ENCODE measurements at places on chromosomes 16 and 17. TPM values are rescaled to one million over a fixed set of nuclear protein-coding genes. Genes with fewer than 3 reads are reported as not detected.

GRCh38 chr16:16073891-16074881 is 124.8 kb downstream of the ABCC1 start:
- peak; percentile 95 for DNase-seq

DNA sequence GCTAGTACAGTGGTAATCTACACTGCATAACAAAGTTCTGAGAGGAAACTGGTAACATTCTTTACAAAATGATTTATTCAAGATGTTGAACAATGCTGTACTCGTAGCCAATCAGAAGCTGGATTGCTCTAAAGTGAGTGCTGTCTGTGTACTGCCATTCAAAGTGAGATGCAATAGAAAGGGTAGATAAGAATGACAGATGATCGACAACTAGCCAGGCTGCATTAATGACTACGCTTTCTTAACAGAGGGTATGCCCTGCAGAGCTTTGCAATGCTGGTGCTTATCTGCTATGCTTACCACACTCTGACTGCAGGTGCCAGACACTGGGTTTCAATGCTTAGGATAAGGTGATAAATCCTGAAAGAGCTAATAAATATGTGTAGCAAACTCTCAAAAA is 46.1 kb upstream of the SLC25A19 start:
- DNase-seq = no peak

Gene MYL11
- total RNA-seq = not detected

- no peak for DNase-seq
Measured at GRCh38 chr17:38605841-38606645, at the start of gene SRCIN1. SRCIN1 (minus strand) TSS chr17:38605952; CDS start chr17:38605705, 247 bp downstream.

Gene KCNJ16
- 0.73 TPM for total RNA-seq

Gene SLC5A10
- 0.14 TPM for total RNA-seq

DNA sequence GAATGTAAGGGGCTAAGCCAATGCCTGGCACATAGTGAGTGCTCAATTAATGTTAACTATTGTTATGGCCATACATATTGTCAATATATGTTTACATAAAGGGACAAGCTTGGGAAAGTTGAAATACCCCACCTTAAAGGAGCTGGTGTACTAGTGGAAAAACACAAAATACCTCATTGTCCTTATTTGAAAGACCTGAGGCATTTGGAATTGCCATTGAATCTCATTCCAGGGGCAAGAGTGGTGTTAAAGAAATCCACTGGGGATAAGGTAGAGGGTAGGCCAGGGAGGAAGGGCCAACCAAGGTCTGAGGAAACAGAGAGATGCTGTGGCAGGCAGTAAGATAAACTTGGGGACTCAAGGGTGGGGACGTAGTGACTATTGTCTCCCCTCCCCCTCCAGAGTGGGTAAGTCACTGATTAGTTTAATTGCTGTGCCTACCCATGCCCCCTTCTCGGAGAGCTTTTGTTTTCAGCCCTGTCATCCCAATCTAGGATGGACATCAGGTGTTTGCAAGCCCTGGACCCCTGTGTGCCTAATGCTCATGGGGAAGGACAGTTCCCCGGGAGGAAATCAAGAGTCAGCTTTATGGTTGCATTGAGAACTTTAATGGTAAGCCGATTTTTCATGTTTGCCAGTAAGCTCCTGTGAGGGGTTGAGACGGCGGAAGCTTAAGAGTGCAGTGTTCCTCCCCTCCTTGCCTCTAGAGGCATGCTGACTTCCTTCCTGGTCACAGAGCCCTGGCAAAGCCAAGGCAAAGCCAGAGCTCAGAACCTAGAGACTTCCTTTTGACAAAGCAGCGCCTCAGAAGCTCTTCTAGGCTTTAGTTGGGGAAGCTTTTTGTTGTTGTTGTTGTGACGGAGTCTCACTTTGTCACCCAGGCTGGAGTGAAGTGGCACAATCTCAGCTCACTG is 2.5 kb upstream of the HEATR9 start:
- no peak for DNase-seq

Gene SEPTIN12
- 4.4 TPM for total RNA-seq

- DNase-seq = no peak
Measured at GRCh38 chr17:76036497-76037261, 9.6 kb upstream of the EVPL start.

Gene SLC13A5
- total RNA-seq = 13.2 TPM

Gene ADGRG3
- total RNA-seq = not detected

Gene G6PC1
- total RNA-seq = not detected

GRCh38 chr17:8618825-8619224 is 11.7 kb downstream of the MYH10 start:
- no peak for DNase-seq

DNA sequence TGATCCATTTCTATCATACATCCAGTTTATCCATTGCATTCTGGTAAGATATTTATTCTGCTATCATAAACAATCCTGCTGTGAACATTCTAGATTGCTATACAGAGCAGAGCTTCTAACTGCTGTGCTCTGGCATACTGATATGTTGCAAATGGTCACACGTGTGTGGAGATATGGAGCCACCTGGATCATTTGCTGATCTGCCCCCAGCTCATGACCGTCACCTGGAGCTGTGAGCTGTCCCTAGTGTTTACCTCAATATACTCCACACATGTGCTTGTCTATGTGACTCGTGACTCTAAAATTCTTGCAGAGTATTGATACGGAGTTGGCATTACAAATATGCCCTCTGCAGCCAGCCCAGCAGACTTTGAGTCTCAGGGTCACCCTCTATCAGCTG is 164.5 kb upstream of the ZFHX3 start:
- no peak for DNase-seq

- no peak for DNase-seq
Measured at GRCh38 chr16:27870116-27870798, 193.3 kb downstream of the GSG1L start.

Gene SLC4A1
- total RNA-seq = not detected

- DNase-seq = no peak
Measured at GRCh38 chr17:43531082-43531378, 15.1 kb downstream of the ETV4 start.

DNA sequence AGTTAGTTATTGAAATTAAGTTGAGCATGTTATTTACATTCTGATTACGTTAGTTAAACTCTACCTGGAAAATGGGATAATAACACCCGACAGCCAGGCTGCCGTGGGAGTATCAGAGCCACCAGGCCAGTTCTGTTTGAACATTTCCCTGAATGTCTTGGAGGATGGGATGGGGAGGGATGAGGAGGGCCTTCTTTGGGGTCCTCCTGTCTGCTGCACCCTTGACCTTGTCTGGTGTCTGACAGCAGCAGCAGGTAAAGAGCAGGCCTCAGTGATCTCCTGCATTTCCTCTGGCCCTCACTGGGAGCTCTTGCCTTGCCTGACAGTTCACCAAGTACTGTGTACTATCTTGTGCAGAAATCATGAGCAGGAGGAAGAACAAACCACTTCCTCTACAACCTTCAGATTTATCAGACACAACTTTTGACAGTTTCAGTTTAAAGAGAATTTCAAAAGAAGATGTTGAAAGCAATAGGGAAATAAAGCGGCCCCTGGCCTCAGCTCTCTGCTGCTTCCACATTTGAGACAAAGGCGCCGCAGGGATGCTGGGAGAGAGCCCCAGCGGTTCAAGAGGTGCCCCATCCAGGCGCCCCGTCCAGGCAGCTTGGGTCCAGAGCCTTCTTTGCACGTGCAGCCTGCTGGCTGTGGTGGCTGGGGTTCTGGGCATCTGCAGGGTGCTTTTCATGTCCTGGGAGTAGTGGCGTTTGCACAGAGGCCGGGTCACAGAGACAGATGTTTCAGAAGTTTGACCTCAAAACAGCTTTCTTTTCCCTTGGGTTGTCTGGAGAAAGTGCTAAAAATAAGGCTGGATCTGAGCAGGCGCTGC is 25.3 kb downstream of the CMIP start:
- no peak for DNase-seq

DNA sequence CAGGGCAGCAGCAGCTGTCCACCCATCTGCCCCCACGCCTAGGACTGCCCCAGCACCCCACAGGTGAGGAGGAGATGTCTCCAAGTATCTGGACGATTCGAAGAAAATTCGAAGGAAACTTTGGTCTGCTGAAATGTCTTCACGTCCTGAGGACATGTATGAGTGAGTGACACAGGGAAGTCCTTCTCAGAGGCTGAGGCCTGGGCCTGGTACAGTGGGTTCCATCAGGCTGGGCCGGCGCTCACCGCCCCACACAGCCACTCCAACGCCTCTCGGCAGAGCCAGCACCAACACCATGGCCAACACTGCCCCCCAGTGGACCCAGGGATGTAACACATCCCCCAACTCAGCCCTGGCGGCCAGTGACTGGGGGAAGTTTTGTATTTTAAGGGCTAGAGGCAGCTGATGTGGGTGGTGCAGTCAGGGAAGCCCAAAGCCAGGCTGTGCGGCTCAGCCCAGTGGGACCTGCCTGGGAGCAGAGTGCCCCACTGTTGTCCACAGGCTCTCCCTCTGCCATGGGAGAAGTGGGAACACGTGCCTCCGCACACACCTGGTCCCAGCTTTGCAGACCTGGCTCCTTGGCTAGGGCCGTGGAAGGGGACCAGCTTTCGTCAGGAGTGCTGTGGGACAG is 55.8 kb upstream of the FASN start:
- peak; percentile 16 for DNase-seq

DNA sequence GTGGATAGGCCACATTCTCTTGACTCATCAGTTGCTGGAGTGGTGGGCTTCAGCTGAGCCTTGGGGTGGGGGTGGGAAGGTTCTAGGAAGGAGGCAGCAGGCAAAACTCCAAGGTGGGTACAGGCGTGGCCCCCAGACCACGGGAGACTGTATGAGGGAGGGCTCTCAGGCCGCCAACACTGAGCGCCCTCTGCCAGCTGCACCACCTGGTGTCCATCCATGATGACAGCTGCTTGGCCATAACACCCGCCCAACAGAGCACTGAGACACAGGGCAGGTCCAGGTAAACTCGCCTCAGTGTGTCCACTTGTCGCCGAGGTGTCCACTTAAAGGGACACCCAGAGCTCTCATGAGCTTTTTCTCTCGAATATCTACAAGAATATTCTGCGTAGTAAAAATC is 133.5 kb downstream of the C16orf95 start:
- DNase-seq = no peak

DNA sequence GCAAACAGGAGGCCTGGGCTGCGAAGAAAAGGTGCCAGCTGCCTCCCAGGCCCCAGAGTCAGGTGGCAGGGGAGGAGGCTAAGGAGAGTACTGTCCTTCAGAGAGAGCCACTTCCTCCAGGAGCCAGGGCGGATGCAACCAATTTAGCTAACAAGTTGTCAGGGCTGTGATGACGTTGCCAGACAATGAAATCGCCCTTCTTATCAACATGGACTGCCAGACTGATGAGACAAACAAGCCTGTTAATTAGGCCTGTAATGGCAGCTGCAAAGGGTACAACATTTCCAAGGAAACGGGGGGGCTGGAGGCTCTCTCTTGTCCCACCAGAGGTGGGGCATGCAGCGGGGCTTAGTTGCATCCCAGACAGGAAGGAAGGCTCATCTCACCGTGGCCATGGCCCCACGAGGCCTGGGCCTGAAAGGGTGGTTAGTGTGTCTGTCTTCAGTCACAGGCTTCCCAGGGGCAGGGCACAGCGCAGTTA is 111.8 kb downstream of the SDK2 start:
- DNase-seq = no peak

- DNase-seq = no peak
Measured at GRCh38 chr16:24332178-24332577, 76.0 kb downstream of the CACNG3 start.

GRCh38 chr17:74759941-74760340 is 11.5 kb downstream of the NHERF1 start:
- no peak for DNase-seq

GRCh38 chr17:40550608-40551007 is 14.7 kb downstream of the CCR7 start:
- peak; percentile 60 for DNase-seq

Gene EFNB3
- total RNA-seq = 7.6 TPM

DNA sequence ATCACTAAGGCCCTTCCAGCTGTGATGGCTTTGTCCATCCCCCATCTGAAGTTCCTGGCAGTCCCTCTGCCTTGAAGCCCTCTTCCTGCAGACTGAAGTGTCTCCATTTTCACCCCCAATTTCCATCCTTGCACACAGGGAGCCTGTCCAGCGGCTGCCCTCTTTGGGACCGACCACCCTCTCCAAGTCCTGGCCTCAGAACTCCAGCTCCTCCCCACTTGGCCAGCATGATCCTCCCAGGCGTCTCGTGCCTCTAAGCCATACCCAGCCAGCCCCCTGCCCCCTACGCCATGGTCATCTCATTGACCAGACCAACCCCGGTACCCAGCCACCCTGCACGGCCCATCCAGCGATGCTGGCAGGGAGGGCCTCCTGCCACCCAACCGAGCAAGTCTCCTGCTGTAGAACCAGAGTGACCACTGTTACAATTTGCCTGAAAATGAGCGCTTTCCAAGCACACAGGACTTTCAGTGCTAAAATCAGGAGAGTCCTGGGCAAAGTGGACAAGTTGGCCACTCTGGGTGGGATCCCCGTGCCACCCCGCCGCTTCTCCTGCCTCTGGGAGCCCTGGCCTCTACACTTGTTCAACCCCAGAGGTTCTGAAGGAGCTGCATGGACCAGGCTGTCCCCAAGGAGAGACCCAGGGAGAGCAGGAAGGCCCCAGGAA is 362.0 kb downstream of the SEC14L1 start:
- no peak for DNase-seq

DNA sequence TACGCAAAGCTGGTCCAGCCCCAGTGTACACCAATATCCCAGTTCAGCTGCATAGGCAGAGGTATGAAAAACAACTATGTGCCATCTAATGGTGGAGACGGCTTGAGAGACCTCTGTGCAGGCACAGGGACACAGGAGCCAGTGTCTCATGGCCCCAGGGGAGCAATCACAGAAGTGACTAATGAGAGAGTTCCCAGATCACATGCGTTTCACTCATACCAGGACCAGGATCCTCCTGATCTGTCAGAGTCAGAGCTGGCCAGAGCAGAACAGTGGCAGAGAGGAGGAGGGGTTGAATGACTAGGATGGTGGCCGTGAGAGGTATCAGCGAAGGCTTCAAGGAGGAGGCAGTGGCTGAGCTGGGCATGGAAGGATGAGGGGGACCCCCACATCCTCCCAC is 41.1 kb downstream of the TMEM132E start:
- no peak for DNase-seq

Gene KCNH4
- not detected for total RNA-seq

GRCh38 chr17:41615454-41615853 is 2.9 kb upstream of the KRT16 start:
- no peak for DNase-seq
